ENCODE measurements at places on chromosomes 3 and 15. TPM values are rescaled to one million over a fixed set of nuclear protein-coding genes. Genes with fewer than 3 reads are reported as not detected.

- no peak for DNase-seq
Measured at GRCh38 chr15:86834115-86834863, 754.6 kb downstream of the AGBL1 start.

GRCh38 chr15:89851673-89852341 lies 37.2 kb upstream of the ANPEP start:
- no peak for DNase-seq

- no peak for DNase-seq
Measured at GRCh38 chr3:120462409-120462959, 11.7 kb upstream of the FSTL1 start.

DNA sequence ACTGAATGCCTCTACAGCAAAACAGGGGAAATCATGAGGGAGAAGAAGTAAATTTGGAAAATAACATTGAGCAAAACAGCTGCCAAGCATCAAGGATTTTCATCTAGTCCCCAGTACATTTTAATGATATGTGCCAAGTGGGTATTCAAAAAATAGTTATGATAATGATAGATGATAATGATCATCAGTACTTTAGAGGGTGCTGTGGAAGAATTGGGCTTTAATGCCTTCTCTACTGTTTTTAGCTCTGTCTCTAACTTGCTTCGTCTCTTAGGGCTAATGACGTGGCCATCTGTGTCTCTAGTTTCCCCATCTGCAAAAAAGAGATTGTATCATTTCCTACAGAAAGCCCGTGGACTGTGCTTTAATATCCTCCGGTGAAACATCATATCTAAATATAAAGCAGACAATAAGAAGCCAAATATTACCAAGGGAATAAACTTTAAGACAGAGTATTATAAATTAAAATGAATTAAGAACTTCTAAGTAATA lies 10.2 kb upstream of the FSIP1 start:
- DNase-seq: no peak

GRCh38 chr3:39285332-39285731 lies 5.5 kb upstream of the CX3CR1 start:
- no peak for DNase-seq

DNA sequence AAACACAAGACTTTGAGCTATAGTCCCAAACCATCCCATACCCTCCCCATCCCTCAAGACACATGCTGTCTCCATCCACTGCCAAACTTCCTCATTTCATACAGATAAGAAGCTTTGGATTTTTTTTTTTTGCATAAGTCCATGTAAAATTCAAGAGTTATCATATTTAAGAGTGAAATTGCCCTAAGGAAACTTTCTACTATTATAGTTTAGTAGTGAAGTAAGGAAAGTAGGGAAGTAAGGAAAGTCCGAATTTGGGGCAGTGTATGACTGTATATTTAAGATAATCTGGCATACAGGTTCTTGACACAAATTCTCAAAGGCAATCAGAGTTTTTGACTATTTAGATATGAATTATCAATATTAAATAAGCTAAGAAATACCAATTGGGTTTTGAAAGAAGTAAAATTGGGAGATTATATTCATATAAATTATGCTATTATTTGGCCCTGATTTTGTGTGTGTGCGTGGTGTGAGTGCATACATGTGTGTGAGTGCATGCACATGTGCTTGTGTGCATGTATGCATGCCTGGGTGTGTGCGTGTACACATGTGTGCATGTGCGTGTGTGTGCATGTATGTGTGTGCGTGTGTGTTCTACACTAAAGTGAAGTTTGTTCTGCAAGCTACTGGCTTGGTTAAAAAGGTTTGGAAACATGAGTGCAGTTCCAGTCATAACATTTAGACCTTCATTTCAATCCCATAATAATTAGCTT lies 83.6 kb upstream of the MBNL1 start:
- DNase-seq: no peak

DNA sequence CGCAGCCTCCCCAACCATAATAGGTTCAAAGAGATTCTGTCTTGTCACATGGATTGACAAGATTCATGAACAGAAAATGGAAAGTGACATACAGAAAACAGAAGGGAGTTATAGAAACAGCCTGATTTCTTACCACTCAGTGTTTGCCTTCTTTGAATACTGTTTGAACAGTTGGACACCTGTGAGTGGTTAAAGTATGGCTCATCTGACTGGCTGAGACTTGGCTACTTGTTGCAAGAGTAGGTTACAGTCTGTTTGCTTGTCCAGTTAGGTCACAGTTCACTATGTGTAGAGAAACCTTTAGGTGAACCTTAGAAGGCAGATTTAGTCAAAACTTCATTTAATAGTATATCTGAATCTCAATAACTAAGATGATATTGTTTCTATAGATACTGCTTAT lies 1003.9 kb upstream of the EPHA6 start:
- DNase-seq: no peak

- peak; percentile 55 for DNase-seq
Measured at GRCh38 chr3:111864821-111865656, 6.0 kb downstream of the PHLDB2 start.

GRCh38 chr3:60909526-60909925 lies 341.7 kb downstream of the FHIT start:
- DNase-seq: no peak

DNA sequence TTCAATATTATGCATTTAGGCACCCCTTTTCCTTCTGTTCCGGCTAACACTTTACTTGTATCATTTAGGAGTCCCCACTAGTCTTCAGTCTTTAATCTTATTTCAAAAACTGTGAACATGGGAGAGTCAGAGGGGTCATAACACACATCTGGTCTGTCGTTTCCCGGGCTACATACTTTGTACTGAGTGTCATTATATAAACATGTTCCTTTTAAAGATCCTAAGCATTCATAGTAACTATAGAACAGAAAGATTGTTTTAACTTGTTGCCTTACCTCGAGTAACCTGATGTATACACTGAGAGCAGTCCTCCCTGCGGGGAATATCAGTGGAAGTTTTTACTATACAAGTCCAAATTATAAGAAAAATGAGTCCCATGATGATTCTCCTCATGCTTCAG lies 78.2 kb upstream of the VEPH1 start:
- no peak for DNase-seq

DNA sequence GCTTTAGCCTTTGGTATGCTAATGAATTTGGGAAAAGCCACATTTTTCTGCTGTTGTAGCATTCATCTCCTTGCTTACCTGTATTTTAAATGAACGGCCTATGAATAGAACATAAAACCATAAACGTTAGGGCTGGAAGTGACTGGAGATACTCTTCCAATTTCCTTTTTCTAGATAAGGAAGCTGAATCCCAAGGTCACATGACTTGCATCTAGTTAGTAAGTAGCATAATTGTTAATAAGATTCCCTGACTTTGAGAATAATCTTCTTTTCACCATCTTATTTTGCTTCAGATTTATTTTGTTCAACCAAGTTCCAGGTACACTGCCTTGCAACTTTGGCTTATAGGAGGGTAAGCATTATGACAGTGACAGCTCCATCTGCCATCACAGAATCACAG lies 20.7 kb upstream of the EDEM1 start:
- no peak for DNase-seq

GRCh38 chr15:43975770-43976169 lies 149.0 kb downstream of the WDR76 start:
- no peak for DNase-seq

DNA sequence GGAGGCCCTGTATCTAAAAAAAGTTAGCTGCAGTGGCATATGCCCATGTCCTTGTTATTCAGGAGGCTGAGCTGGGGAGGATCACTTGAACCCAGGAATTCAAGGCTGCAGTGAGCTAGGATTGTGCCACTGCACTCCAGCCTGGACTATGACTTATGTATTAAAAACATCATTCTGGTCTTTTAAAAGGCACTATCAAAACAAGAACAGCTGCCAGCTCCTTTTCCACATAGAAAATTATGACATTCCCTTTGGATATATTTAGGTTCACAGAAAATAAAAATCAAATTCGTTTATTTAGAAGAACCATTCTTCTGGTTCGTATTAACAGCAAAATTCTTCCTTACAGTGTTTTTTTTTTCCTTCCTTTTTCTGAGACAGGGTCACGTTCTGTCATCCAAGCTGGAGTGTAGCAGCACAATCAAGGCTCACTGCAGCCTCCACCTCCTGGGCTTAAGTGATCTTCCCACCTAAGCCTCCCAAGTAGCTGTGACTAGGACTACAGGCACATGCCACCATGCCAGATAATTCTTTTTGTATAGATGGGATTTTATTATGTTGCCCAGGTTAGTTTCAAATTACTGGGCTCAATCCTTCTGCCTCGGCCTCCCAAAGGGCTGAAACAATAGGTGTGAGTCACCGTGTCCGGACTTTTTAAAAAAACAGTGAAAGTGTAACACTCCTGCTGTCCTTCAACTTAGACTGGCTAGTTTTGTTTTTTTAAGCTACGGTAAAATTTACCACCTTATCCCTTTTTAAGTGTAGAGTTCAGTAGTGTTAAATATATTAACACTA lies 13.9 kb downstream of the ICE2 start:
- DNase-seq: peak; percentile 78

- peak; percentile 35 for DNase-seq
Measured at GRCh38 chr3:114809668-114810413, 337.2 kb downstream of the ZBTB20 start.

- no peak for DNase-seq
Measured at GRCh38 chr3:60775985-60776384, 475.3 kb downstream of the FHIT start.

GRCh38 chr3:186596568-186597287 lies 16.1 kb upstream of the AHSG start:
- no peak for DNase-seq

GRCh38 chr3:45497963-45498362 lies 96.6 kb upstream of the LIMD1 start:
- no peak for DNase-seq

GRCh38 chr3:139811331-139811730 lies 123.7 kb upstream of the CLSTN2 start:
- DNase-seq: no peak

GRCh38 chr3:159852821-159853505 lies 135.7 kb upstream of the IL12A start:
- DNase-seq: peak; percentile 85

XCR1 gene
- 0.06 TPM for total RNA-seq

SKOR1 gene
- total RNA-seq: not detected

C3orf22 gene
- not detected for total RNA-seq

ZNF770 gene
- total RNA-seq: 22.9 TPM

TMCO5A gene
- total RNA-seq: not detected

CCDC39 gene
- not detected for total RNA-seq

CYP8B1 gene
- not detected for total RNA-seq

NRG4 gene
- total RNA-seq: not detected

TMEM44 gene
- total RNA-seq: 35.6 TPM

GOLGA6L10 gene
- 0.80 TPM for total RNA-seq
